ENCODE measurements at places on chromosomes 4 and X. TPM values are rescaled to one million over a fixed set of nuclear protein-coding genes. Genes with fewer than 3 reads are reported as not detected.

GRCh38 chr4:147824316-147824715 lies 92.4 kb downstream of the ARHGAP10 start:
- peaks cover 38% of the 10 kb centered on the region for H3K4me1 ChIP-seq
- H3K27ac ChIP-seq = no peak overlapping the region
- no peaks in the 10 kb centered on the region for H3K27me3 ChIP-seq

DNA sequence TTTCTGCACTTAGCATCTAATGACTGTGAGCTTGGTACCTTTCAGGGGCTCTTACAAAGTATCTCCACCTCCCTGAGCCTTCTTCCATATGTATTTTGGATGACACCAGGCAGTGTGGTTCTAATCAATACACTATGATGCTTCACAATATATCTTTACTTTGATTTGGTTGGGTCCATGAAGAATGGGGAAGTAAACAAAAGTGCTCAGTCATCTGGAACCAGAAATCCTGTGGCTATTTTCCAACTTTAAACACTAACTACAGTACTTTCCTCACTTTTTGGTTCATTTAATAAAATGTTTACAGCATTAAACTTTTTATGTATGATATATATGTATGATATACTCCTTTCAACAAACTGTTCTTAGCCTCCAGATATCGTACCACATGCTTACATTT lies 216.4 kb upstream of the AFF2 start:
- no peak overlapping the region for H3K4me3 ChIP-seq
- no peaks in the 10 kb centered on the region for H3K27me3 ChIP-seq
- DNase-seq = no peak
- H3K36me3 ChIP-seq = no peaks in the 10 kb centered on the region
- H3K27ac ChIP-seq = no peak overlapping the region

Gene BBS7
- 14.5 TPM for total RNA-seq

Gene DSPP
- total RNA-seq = not detected

Gene MSX1
- total RNA-seq = 2.5 TPM

Gene EVC
- 27.6 TPM for total RNA-seq

Data from upper lobe of right lung (tissue), 1 donor.